COR-L47 (cell line): ENCODE measurements at places on chromosomes 1 and 21.

- no peak for DNase-seq
Observed at GRCh38 chr1:3467096-3468036, 12.9 kb downstream of the ARHGEF16 start.

DNA sequence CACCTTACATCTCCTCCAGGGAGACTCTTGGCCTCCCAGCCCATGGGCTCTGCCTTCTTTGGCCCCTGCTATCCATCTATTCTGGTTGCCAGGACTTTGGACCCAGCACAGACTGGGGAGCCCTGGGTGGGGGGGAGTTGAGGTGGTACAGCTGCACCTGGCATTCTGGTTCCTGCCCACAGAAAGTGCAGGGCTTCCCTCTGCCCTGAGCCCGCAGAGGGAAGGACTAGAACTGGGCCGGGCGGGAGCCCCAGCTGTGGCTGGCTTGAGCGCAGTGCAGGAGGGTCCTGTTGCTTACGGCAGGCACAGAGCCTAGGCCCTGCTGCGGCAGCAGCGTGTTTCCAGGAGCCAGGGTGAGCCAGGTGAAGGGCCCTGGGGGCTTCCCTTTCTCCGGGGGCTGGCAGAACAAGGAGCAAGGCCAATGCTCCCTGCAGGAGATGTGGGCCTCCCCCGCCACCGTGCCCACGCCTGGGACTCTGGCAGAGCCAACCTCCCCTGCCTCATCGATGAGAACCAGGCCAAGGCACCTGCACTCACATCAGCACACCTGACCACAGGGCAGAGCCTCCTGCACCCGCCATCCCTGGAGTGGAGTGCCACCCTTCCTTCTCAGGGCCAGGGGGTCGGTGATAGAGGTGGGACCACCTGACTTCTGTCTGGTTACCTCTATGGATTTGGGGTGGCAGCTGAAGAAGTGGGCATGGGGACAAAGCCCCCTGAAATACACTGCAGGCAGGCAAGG lies 16.1 kb downstream of the PARS2 start:
- no peak for DNase-seq

DNA sequence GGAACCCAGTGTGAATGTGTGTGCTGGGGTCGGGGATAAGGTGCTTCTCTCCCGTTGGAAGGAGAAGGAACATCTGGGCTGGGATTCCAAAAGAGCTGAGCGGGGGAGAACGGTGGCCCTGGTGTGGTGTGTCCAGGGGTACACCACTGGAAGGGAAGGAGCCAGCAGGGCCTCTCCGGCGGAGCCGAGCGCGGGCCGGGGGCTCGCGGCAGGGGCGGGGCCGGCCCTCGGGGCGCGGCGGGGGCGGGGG lies 231 bp upstream of the RPS6KA1 start:
- no peak for DNase-seq

- DNase-seq = no peak
Observed at GRCh38 chr1:26234644-26235370, 807 bp downstream of the CEP85 start.

DNA sequence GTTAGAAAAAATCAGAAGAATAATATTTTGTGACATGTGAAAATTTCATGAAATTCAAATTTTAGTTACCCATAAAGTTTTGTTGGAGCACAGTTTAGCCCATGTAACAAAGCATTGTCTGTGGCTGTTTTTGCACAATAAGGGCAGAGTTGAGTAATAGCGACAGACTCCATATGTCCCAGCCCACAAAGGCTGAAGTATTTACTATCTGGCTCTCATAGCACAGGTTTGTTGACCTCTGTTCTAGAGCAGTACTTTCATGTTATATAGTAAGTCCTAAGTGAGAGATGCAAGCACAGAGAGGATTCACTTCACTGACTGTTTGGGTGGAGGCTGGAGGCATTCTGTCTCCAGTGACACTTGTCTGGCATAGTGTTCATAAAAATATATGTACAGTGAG lies 6.8 kb downstream of the LAMC1 start:
- DNase-seq = no peak
